ENCODE measurements at places on chromosomes 13 and 19.

- DNase-seq: no peak
Observed at GRCh38 chr19:4380254-4380727, 20.1 kb downstream of the SH3GL1 start.

- no peak for DNase-seq
Observed at GRCh38 chr19:38813323-38813722, 578 bp upstream of the LGALS4 start.

GRCh38 chr13:113765564-113765910 lies 6.5 kb downstream of the TMEM255B start:
- DNase-seq: no peak

DNA sequence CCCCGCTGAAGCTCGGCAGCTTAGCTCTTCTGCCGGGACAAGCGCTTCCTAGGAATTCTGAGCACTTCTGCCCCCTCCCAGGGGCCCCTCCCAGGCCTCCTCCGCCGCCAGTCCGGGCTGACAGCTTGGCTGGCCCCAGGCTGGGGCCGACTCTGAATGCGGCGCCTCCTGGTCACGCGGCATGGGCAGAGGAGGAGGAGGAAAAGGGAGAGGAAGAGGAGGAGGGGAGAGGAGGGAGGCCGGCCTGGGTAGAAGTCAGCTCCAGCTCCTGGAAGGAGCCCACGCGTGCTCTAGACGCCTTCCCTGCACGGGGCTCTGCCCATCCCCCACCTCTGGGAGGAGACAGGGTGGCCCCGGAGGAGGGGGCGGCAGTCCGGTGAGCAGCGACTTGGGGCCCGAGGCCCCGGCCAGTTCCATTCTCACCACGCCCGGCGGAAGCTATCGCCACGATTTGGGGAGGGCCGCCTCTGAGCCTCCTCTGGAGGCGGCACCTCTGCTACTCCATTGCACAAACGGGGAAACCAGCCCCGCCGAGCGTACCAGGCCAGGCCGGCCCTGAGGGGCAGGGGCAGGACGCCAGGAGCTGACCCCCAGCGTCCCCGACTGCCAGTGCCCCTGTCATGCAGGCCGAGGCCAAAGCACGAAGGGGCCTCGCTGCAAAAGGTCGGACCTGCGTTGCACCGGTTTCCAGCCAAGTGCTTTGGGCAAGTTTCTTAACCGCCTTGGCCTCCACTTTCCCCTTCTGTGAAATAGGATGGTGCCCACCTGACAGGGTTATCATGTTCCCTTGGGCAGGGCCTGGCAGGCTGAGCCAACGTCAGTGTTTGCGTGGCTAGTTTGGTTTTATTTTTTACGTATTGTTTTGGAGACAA lies 31.6 kb downstream of the CCNE1 start:
- no peak for DNase-seq

DNA sequence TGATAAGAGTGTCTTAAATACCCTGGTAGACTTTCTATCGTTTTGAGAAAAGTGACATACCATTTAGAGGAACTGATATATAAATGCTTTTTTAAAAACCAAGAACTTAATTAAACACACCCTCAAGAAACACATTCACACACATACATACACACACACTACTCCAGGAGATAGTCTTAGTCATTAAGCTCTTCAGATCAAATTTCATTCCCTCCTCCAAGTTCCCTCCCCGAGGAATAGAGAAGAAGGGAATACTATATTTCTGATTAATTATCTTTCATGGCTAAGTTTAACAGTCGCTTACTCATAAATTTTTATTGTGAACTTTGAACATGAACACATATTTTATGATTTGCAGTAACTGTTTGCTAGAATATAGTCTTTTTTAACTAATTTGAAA lies 1109.5 kb downstream of the SLITRK1 start:
- no peak for DNase-seq

DNA sequence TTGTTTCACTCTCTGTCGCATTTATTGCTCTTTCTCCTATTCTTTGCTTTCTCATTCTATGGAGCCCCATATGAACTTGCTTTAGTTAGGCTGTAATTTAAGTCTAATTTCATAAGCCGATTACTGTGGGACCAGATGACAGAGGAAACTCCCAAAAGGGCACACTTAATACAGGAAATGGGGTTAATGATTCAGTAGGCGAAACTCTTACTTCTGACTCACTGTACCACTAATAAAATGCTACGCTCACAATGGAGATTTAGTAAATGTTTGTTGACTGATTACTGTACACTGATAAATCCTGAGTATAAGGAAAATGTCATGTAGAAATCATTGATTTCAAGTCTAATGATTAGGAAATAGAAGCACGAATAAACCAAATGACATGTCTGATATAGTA lies 276.4 kb downstream of the KLF5 start:
- no peak for DNase-seq

DNA sequence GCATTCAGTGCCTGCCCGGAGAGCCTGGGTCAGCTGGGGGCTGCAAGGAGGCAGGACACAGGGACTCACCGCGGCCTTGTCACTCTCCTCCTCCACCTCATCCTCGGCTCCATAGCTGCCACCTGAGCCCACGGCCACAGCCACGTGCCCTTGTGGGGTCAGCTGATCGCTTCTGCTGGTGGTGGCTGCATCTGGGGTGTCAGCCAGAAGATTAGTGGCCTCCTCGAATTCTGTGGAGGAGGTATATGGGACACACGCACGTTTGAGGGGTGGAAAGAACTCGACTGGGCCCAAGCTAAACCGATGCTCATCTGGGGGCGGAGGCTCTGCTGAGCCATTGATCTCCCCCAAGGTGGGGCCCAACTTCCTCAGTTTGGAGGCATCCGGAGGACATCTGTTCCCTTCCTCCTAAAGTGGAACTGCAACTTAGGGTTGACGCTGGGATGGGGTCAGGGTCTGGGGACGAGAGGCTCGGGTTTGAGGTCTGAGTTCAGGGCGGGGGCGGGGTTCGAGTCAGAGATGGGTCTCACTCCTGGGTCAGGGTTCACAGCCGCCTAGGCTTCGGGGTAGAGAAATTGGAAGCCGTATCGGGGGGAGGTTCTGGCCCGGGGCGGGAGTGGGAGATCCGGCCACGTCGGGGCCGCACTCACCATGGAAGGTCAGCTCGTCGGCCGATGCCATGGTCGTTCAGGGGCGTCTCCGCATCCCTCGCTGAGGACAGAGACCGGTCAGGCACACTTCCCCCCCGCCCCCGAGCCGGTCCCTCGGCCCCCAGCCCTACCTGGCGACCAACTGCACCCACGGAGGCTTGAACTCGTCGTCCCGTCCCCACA lies 493 bp downstream of the YIPF2 start:
- no peak for DNase-seq

GRCh38 chr19:43643326-43643725 lies 3.7 kb upstream of the CADM4 start:
- DNase-seq: no peak

- DNase-seq: no peak
Observed at GRCh38 chr19:18271433-18271841, 2.8 kb downstream of the IQCN start.
